ENCODE measurements at places on chromosomes 6 and 20.

GRCh38 chr20:51799401-51799860 is 2.9 kb downstream of the SALL4 start:
- no peak overlapping the region for H3K27ac ChIP-seq
- H3K4me1 ChIP-seq, result peaks cover 4% of the 10 kb centered on the region
- peaks cover 39% of the 10 kb centered on the region for H3K27me3 ChIP-seq
- H3K36me3 ChIP-seq, result no peaks in the 10 kb centered on the region

DNA sequence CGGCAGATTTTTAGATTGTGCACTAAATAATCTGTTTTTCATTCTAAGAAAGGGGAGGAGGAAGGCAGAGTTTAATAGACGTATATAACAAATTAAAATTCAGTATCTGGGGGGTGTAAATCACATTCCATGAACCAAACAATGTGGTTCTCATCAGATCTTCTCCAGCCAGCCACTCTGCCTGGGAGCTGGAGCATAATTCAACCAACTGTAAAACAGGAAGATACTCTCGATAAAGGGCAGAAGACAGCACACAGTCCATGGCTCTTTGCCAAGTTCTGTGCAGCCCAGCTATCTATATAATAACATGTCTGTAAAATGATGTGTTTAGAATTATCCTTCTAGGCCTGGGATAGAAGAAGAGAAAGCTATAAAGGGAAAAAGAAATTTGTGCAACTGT is 289.9 kb upstream of the ZFP64 start:
- no peaks in the 10 kb centered on the region for H3K4me1 ChIP-seq
- H3K36me3 ChIP-seq, result no peaks in the 10 kb centered on the region
- H3K27me3 ChIP-seq, result no peaks in the 10 kb centered on the region
- H3K27ac ChIP-seq, result no peak overlapping the region

DNA sequence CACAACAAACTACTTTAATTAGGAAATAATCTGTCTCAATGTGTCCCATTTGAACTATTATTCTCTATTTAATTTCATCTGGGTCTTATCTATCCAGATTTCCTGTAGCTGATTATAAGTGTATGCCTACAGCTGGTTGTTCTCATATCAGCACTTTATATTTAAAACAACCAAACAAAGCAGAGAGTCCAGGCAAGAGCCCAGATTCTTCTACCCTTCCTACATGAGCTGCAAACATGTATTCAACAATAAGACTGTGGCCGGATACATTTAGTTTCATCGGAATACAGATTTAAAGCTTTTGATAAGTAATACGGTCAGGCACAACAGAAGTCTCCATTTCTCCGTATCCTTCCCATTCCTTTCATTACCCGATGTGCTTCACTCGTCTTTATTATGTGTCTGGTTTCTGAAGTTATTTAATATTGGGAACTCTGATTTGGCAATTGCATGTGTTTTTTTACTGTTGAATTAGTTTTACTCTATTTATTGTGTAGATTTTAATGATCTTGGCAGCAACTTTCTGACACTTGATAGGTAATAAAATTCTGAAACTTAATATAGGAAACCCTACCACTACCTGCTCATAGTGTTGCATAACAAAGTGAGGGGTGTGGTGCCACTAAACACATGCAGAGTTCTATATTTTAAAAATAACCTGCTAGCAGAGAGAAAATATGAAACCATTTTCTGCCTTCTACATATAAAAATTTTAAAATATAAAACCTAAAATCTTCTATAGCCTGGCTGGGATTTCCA is 653.5 kb upstream of the PTCHD4 start:
- H3K4me1 ChIP-seq, result peaks cover 21% of the 10 kb centered on the region
- H3K4me3 ChIP-seq, result no peak overlapping the region
- no peaks in the 10 kb centered on the region for H3K27me3 ChIP-seq
- no peak for DNase-seq
- no peaks in the 10 kb centered on the region for H3K36me3 ChIP-seq

- DNase-seq, result no peak
- H3K4me1 ChIP-seq, result peaks cover 27% of the 10 kb centered on the region
- no peaks in the 10 kb centered on the region for H3K36me3 ChIP-seq
- no peak overlapping the region for H3K4me3 ChIP-seq
- H3K27me3 ChIP-seq, result no peaks in the 10 kb centered on the region
Measured at GRCh38 chr6:37988696-37989095, 169.2 kb downstream of the ZFAND3 start.

- no peak for DNase-seq
- H3K4me3 ChIP-seq, result no peak overlapping the region
- no peak overlapping the region for H3K27ac ChIP-seq
- H3K4me1 ChIP-seq, result peaks cover 2% of the 10 kb centered on the region
Measured at GRCh38 chr20:34495307-34495706, 20.9 kb upstream of the DYNLRB1 start.

DNA sequence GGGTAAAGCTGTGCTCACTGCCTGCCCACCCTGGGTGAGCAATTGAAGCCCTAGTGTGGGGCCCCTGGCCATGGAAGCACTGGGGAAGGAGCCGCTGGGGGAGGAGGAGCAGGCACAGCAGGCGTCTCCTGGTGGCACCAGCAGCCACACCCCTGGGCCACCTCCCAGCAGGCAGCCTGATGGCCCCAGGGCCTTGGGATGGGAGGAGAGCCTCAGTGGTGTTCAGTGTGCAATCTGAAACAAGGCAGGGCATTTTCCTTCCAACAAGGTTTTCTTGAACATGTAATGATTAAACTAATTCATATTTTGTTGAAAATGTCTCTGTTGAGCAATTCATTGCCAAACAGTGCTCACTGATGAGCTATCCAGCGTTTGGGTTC is 151.0 kb downstream of the ZDHHC14 start:
- peaks cover 28% of the 10 kb centered on the region for H3K4me1 ChIP-seq
- no peak overlapping the region for H3K4me3 ChIP-seq
- H3K27ac ChIP-seq, result no peak overlapping the region
- no peak for DNase-seq
- no peaks in the 10 kb centered on the region for H3K36me3 ChIP-seq

GRCh38 chr6:20182926-20183521 is 29.2 kb downstream of the MBOAT1 start:
- no peak overlapping the region for H3K4me3 ChIP-seq
- H3K27ac ChIP-seq, result no peak overlapping the region
- H3K4me1 ChIP-seq, result peaks cover 9% of the 10 kb centered on the region
- H3K36me3 ChIP-seq, result no peaks in the 10 kb centered on the region
- DNase-seq, result peak; percentile 5

GRCh38 chr20:57573242-57573641 is 12.3 kb downstream of the PCK1 start:
- DNase-seq, result no peak
- H3K4me1 ChIP-seq, result no peaks in the 10 kb centered on the region
- H3K4me3 ChIP-seq, result no peak overlapping the region
- H3K27me3 ChIP-seq, result peaks cover 47% of the 10 kb centered on the region
- no peak overlapping the region for H3K27ac ChIP-seq

DNA sequence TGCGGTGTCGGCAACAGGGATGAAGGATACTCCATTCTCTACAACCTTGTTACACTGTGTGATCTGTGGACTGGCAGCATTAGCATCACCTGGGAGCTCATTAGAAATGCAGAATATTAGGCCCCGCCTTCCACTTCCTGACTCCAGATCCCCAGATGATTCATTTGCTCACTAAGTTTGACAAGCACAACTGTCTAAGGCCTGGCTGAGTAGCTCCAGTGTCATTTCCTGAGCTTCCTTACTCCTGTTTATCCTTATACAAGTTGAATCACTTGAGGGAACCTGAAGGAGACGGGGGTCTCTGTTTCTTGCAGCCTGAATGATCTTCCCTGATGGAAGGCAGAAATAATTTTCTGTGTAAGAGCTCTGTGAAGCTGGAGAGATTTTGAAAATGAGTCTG is 32.7 kb upstream of the PROKR2 start:
- peaks cover 4% of the 10 kb centered on the region for H3K4me1 ChIP-seq
- no peaks in the 10 kb centered on the region for H3K36me3 ChIP-seq
- no peak for DNase-seq
- H3K27ac ChIP-seq, result no peak overlapping the region
- no peaks in the 10 kb centered on the region for H3K27me3 ChIP-seq
- H3K4me3 ChIP-seq, result no peak overlapping the region

- DNase-seq, result no peak
- H3K4me3 ChIP-seq, result no peak overlapping the region
- no peaks in the 10 kb centered on the region for H3K27me3 ChIP-seq
- H3K27ac ChIP-seq, result no peak overlapping the region
- no peaks in the 10 kb centered on the region for H3K36me3 ChIP-seq
Measured at GRCh38 chr6:140064366-140064765, 689.9 kb upstream of the CITED2 start.

- H3K27ac ChIP-seq, result no peak overlapping the region
- H3K4me1 ChIP-seq, result no peaks in the 10 kb centered on the region
- H3K36me3 ChIP-seq, result no peaks in the 10 kb centered on the region
- no peak overlapping the region for H3K4me3 ChIP-seq
- DNase-seq, result no peak
Measured at GRCh38 chr6:70933853-70934252, 23.0 kb downstream of the B3GAT2 start.

GRCh38 chr20:8744228-8744844 is 324.6 kb upstream of the PLCB4 start:
- no peak for DNase-seq
- H3K4me1 ChIP-seq, result no peaks in the 10 kb centered on the region
- H3K36me3 ChIP-seq, result no peaks in the 10 kb centered on the region
- H3K27me3 ChIP-seq, result no peaks in the 10 kb centered on the region
- no peak overlapping the region for H3K27ac ChIP-seq

DNA sequence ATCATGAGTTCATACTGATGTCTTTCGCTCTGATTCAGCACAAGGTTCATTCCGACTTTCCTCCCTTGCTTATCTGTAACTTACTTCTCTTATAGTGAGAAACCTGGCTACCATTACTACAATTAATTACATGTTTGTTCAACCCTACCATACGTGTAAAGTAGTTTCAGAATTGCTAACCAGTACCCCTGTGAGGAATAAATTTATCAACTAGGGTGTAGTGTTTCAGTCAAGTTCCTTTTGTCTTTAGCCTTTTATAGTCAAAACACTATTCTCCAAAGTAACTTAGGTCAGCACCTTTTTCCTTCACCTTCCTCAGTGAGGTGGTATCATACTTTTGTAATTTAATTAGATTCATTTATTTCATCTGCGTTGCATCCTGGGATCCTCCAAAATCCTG is 64.9 kb downstream of the MAP3K4 start:
- peak overlapping the region; percentile 89 for H3K27ac ChIP-seq
- H3K27me3 ChIP-seq, result no peaks in the 10 kb centered on the region
- no peak overlapping the region for H3K4me3 ChIP-seq
- no peaks in the 10 kb centered on the region for H3K36me3 ChIP-seq

DNA sequence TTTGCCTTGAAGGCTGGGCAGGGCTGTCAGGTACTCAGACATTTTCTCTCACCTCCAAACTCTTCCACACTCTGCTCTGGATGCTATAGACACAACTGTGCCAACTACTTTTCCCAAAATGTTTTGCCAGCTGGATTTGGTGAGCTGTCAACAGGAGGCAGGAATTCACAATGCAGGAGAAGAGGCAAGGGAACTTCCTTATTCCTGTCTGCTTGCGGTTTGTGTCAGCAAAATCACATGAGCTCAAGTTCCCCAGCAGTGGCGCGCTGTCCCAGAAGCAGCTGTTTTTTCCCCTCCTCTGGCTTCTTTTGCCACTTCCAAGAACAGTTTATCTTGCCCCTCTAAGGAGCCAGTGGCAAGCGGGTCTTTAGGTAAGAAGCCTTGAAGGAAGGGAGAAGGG is 608.2 kb downstream of the PRKN start:
- no peak for DNase-seq
- H3K36me3 ChIP-seq, result no peaks in the 10 kb centered on the region
- H3K27ac ChIP-seq, result no peak overlapping the region

- no peaks in the 10 kb centered on the region for H3K27me3 ChIP-seq
- no peaks in the 10 kb centered on the region for H3K36me3 ChIP-seq
- no peak overlapping the region for H3K27ac ChIP-seq
- H3K4me1 ChIP-seq, result peaks cover 9% of the 10 kb centered on the region
- DNase-seq, result no peak
Measured at GRCh38 chr6:7920425-7920824, 9.8 kb upstream of the TXNDC5 start.

DNA sequence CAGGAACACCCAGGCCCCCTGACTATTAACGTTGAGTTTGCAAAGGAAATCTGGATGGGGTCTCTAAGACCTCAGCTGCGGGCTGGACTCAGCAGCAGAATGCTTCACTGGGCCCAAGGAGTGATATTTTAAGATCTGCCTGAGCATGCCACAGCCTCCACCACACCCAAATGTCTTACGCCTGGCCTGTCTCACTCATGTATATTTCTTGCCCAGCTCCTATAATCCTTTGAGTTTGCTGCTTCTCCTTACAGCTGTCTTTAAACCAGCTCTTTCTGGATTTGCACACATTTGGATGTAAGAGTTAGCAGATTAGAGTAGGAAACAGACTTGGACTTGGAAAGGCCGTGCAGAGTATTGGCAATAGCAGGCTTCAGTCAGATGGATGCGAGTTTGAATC is 16.4 kb downstream of the CASS4 start:
- H3K4me3 ChIP-seq, result no peak overlapping the region
- no peaks in the 10 kb centered on the region for H3K36me3 ChIP-seq
- H3K27me3 ChIP-seq, result no peaks in the 10 kb centered on the region
- DNase-seq, result no peak
- peaks cover 13% of the 10 kb centered on the region for H3K4me1 ChIP-seq

DNA sequence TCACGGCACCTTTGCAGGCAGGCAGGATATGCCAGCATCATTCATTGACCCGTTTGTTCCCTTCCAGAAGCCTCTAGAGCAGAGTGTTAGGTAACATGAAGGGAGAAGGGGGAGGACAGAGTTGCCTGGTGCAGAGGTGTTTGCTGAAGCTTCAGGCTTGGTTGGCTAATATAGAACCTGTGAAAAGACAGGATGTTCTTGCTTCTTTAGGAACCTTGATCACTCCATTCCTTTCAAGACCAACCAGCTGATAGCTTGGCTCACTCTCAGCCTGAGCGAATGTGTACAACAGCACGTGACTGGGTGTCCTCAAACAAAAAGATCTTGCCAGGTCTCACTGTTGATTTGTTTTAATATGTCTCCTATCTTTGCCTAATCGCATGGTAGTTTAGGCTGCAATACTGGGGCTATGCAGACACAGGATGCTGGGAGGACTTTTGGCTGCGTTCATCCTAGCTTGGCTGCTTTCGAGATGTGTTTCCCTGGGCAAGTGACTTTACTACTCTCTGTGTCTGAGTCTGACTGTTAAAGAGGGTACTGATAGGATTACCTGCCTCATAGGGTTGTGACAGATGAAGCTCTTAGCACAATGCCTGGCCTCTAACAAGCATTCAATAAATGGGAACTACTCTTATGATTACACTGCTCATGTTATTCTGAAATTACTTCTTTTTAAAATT is 16.0 kb downstream of the SHLD1 start:
- H3K36me3 ChIP-seq, result no peaks in the 10 kb centered on the region
- DNase-seq, result no peak
- H3K27ac ChIP-seq, result no peak overlapping the region
- no peaks in the 10 kb centered on the region for H3K27me3 ChIP-seq
- H3K4me3 ChIP-seq, result no peak overlapping the region
- H3K4me1 ChIP-seq, result peaks cover 8% of the 10 kb centered on the region

All from keratinocyte (primary cell).